ENCODE measurements at places on chromosomes 1 and 21.

- no peak for DNase-seq
Observed at GRCh38 chr1:94755675-94756074, 64.5 kb upstream of the SLC44A3 start.

DNA sequence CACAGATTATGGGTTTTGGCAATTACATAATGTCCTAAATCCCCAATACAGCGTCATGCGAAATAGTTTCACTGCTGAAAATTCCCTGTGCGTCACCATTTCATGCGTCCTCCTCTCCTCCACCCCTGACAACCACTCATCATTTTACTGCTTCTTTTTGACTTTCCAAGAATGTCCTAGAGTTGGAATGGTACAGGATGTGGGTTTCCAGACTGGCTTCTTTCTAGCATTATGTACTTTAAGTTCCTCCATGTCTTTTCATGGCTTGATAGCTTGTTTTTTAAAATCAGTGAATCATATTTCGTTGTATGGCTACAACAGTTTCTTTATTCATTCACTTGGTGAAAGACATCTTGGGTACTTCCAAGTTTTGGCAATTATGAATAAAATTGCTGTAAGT lies 7.4 kb downstream of the NBPF3 start:
- DNase-seq, result no peak

DNA sequence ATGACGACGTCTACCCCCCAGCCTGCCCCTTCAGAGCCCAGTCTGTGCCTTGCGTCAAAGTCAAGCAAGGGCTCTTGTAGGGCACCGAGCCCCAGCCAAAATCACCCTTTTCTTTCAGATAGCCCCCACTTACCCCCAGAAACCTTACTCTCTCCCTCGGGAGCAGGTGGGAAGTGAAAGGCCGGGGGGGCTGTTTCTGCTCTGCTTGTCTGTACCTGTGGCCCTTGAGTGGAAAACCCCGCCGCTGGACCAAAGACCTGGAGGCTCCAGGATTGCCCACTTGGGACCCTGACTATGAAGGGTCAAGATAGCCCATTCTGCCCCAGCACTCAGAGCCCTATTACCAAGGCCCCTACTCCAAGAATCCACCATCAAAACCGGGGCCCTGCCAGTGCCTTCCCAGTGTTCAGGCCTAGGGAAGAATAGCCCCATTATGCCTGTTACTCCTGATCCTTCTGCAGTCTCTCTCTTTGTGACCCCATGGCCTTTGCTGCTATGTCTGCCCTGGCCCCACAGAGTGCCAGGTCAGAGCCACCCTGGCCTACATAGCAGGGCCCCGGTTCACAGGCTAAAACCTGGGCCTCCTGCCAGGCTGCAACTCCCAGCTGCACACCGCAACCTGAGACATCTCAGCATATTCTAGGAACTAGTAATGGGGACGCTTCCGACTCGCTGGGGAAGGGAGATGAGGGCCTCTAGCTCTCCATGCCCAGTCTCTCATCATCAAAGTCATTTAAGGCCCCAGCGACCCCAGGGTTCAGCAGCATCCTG lies 22.2 kb upstream of the HPDL start:
- no peak for DNase-seq

DNA sequence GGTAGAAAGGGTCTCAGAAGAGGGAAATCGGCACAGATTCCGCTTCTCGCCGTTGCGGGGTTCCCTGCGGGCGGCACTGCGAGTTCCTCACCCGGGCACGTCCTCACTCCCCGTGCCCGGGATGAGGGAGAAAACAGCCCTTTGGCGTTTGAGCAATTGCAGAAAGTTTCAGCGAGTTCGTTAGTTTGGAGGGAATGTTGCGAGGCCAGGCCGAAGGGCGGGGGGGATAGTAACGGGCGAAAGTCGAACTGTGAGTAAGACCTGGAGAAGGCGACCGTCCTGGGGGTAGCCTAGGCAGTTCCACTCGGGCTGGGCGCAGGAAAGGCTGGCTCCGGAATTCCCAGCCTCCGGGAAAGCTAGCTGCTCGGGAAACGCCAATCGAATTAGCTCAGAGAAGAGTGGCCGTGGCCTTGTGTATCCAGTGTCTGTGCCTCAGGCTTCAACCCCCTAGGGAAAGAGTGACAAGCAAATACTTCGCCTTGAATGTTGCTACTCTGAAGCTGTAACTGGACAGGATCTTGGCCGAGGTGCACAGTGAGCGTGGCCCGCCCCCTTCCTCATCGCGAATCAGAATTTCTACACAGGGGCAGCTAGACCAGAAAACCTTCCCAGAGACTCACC lies 787 bp downstream of the PTGFR start:
- DNase-seq, result no peak

- DNase-seq, result no peak
Observed at GRCh38 chr1:151596166-151596953, 15.5 kb upstream of the SNX27 start.

DNA sequence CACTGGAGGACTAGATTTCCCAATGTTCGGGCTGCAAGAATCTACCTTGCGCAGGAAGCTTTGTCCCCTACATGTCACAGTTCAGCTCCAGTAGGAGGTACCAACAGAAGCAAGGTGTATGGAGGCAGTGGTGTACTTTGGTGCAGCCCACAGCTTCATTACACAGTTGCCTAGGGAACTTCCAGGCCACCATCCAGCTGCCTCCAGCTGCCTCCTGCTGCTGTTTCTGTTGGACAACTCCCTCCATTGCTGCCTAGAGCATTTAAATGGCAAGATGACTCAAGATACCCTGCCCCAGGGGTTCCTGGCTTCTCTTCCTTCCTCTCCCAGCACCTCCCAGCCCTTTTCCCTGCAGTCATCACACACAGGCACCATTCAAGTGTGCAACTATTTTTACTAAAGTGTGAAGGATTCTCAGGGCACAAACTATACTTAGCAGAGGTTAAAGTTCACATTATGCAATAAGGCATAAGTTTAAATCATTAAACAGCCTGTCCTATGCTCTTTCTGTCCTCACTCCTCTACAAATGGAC lies 39.0 kb upstream of the ATP1A1 start:
- no peak for DNase-seq

DNA sequence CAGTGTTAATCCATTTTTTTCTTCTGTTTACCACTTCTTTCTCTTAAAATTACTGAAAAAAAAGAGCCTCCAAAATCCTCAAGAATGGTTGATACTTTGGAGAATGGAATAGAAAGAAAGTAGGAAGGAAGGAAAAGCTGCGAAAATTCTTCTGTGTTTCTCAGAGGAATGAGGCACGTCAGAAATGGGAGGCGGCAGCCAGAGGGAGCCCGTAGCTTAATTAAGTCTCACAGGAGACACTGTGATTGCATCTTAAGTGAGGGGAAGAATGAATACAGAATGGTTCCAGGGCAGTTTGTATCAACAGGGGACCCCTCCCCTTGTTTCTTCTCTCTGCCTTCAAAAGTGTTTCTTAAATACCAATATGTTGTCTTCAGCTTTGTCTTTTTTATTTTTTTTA lies 1099.5 kb downstream of the PLA2G4A start:
- no peak for DNase-seq

- DNase-seq, result no peak
Observed at GRCh38 chr21:37862536-37862935, 53.7 kb downstream of the KCNJ6 start.

DNA sequence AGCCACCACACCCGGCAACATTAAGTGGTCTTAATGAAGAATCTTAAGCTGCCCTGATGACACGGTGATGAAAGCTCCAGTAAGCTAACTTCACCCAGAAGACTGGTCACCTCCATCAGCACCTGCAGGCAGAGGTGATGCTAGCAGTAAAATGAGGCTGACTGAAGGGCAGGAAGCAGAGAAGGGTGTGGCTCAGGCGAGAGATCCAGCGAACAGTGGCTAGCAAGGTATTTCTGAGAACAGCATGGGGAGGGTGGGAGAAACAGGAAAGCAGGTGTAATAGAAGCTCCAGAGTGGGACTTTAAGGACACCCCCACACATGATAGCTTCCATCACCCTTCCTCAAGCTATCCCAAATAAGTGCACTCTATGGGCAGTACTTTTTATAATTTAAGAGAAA lies 15.9 kb upstream of the DISP1 start:
- DNase-seq, result no peak

DNA sequence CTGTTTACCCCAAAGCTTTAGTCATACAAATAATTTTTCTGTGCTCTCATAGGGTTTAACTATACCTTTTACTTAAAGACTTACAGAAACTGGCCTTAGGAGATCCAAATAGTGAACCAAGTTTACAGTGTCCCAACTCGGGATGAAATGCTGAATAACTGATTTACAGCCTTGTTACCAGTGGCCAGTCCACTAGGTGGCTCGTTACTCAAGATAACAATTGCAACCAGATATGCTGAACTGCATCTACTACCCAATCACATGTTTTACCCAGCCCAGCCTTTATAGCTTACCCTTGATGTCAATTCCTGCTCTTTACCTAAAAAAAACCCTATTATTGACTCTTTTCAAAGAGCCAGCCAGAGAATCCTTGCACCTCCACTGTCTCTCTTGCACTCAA lies 1148.8 kb upstream of the ADGRL4 start:
- DNase-seq, result no peak

GRCh38 chr1:229887043-229887822 lies 179.8 kb upstream of the GALNT2 start:
- DNase-seq, result no peak

DNA sequence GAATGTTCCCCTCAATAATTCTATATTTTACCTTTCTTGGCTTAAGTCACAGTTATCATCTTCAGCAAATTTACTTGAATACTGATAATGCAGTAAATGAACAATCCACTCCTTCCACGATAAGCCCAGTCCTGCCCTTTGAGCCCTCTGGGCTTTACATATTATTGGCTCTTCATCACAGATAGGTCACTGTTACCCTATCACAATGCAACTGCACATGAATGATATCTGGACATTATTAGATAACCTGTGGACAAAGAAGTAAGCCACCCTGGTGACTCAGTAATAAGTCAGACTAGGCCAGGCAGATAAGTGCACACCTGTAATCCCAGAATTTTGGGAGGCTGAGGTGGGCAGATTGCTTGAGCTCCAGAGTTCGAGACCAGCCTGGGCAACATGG lies 69.4 kb downstream of the SPATA6 start:
- DNase-seq, result no peak
